ENCODE measurements at places on chromosomes 1 and 21.
A peak's percentile ranks its signal among the peaks of the same experiment; 100 is the strongest.

- no peak for DNase-seq
Measured at GRCh38 chr1:200483491-200484143, 73.8 kb upstream of the ZNF281 start.

DNA sequence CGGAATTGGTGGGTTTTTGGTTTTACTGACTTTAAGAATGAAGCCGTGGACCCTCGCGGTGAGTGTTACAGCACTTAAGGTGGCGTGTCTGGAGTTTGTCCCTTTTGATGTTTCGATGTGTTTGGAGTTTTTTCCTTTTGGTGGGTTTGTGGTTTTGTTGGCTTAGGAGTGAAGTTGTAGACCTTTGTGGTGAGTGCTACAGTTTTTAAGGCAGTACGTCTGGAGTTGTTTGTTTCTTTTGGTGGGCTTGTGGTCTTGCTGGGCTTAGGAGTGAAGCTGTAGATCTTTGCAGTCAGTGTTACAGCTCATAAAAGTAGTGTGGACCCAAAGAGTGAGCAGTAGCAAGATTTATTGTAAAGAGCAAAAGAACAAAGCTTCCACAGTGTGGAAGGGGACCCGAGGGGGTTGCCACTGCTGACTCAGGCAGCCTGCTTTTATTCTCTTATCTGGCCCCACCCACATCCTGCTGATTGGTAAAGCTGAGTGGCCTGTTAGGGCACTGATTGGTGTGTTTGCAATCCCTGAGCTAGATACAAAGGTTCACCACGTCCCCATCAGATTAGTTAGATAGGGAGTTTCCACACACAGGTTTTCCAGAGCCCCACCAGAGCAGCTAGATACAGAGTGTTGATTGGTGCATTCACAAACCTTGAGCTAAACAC, 20.9 kb downstream of the HENMT1 start:
- DNase-seq, result no peak

GRCh38 chr1:193602705-193603104, 416.3 kb upstream of the B3GALT2 start:
- DNase-seq, result no peak

- DNase-seq, result no peak
Measured at GRCh38 chr1:243482141-243483022, 226.5 kb downstream of the SDCCAG8 start.

DNA sequence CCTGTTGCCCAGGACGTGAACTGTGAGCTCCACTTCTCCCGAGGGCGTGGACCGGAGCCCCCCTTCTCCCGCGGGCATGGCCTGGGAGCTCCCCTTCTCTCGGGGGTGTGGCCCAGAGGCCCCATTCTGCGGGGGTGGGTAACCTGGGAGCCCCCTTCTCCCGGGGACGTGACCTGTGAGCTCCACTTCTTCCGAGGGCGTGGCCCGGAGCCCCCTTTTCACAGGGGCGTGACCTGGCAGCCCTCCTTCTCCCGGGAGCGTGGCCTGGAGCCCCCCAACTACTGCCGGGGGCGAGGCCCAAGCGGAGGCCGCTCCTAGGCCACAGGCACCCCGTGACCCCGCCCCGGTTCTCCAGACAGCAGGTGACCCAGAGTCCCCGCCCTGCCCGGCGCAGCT, 320 bp downstream of the C1orf174 start:
- no peak for DNase-seq

DNA sequence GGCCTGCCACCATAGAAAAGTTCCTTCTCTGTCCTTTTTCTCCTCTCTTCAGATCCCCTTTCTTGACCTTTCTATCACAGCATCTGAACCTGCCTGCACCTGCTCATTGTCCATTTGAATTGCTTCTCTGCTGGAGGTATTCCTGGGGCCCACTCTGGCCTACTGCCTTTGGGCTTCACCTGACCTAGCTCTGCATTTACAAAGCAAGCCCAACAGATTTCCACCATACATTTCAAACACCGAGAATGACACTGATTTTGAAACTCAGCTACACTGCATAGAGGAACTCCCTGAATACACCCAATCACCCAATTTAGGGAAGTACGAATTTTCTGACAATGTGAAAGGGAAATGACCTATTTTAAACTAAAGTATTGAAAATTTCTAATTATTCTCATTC, 284.5 kb upstream of the USP25 start:
- no peak for DNase-seq

- no peak for DNase-seq
Measured at GRCh38 chr1:86916752-86917151, 2.3 kb downstream of the HS2ST1 start.

GRCh38 chr1:169271098-169271497, 96.5 kb downstream of the NME7 start:
- DNase-seq, result no peak

DNA sequence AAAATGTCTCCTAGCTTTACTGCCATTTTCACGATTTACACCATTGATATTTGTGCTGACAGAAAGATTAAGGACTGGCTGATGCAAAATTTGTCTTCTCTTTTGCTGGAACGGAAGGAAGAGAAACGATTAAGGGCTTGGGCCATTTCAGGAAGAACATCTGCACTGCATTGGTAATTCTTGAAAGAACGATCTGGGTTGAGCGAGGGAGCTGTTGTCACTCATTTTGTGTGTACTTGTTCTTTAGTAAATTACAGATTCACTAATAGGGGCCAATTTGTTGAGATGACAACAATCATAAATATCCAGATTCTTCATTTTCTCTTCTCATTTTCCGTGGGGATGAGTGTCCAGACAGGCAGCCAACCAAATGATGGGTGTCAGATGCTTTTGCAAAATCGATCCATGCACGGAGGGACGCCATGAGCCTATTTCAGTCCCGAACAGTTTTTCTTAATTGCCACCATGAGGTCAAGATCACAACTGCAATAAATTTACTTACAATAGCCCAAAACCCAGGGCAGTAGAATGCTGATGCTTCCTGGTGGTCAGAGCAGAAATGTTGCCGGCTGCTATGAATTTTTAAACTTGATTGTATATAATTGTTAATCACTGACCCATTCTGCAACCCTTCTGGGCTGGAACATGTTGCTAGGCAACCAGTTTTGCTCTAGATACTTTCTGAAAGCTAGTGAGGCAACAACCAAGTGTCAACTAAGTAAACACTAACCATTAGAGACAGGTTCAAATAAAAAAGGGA, 132.4 kb upstream of the TIAM1 start:
- DNase-seq, result no peak

DNA sequence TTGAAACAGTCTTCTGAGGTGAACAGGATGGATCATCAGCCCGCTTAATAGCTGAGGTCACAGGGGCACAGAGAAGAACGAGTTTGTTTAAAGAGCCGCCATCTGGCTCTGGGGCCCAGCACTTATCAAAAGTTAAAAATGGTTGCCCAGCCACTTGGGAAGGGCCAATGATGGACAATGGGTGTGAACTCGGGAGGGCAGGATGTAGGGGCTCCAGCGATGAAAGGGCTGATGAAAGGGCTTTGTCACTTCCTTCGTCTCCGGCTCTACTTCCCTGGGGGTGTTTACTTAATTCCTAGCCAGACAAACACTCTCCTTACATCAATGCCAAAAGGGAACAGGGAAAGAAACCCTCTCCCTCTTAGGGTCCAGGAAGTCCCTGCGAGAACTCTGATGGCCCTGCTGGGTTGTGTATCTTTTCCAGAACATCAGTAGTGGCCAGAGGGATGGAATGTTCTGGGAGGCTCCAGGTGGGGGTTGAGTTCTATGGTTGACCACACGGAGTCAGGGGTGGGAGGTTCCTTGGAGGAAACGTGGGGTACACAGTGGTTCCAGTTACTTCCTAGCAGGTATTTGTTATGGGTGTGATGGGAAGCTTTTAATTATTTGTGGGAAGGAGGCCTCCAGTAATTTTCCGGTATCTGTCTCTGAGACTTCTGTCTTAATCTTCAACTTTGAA, 9.0 kb upstream of the ABCG1 start:
- DNase-seq, result no peak

- DNase-seq, result no peak
Measured at GRCh38 chr1:75115654-75116053, 18.5 kb upstream of the LHX8 start.

- DNase-seq, result peak; percentile 2
Measured at GRCh38 chr1:92291372-92291999, 7.3 kb downstream of the GLMN start.

GRCh38 chr1:208387908-208388811, 144.0 kb upstream of the PLXNA2 start:
- peak; percentile 93 for DNase-seq

DNA sequence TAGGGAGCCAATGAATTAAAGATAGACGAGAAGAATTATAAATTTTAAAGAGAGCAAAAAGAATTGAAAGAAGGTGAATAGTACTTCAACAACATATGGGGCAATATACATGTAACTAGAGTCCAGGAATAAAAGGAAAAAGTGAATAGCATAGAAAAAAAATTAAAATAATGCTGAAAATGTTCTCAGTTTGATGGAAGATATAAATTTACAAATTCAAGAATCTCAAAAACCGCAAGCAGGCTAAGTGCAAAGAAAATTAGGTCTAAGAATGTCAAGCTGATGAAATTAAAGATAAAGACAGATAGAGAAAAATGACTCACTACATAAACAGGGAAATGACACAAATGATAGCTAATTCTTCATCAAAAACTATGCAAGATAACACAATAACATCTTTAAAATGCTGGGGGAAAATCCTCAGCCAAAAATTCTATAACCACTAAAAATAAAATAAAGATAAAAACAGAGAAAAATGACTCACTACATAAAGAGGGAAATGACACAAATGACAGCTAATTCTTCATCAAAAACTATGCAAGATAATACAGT, 326.3 kb downstream of the TBX15 start:
- DNase-seq, result no peak

GRCh38 chr1:14926229-14926628, 227.3 kb upstream of the TMEM51 start:
- no peak for DNase-seq

GRCh38 chr1:72241397-72241796, 40.9 kb downstream of the NEGR1 start:
- DNase-seq, result no peak

GRCh38 chr1:81702903-81703302, 97.8 kb upstream of the ADGRL2 start:
- no peak for DNase-seq

DNA sequence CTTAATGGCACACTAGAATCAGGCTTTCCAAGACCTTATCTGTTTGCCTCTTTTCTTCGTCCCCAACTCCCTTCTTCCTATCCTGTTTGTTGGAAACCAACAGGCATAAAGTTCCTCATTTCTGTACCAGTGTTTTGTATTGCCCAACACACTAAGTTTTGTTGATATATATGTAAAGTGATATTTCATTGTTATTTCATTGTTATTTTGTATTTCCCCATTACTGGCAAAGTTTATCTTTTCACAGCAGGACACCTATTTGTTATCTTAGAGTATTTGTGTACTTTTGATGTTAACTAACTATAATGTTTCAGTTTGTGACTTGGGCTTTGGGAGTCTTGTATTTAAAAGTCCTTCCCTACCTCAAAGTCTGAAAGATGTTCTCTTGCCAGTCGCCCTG, 27.1 kb downstream of the FAM20B start:
- no peak for DNase-seq

DNA sequence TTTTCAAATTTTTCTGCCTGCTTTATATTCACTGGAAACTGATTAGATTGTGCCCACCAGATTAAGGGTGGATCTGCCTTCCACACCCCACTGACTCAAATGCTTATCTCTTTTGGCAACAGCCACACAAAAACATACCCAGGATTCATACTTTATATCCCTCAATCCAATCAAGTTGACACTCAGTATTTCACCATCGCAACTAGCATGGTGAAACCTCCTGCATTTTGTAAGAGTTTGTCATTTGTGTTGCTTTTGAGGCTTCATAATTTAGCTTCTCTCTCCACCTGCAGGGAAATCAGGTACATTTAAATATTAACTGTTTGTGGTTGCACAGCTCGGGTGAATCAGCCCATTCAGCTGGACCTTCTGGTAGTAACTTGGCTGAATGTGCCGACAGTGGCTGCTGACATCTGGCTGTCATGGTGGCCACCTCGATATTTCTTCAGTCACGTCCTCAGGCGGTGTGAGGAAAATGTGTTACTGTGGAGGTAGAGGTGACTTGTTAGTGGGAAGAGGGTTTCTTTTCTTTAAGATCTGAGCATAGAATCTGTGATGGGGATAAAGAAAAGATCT, 224.0 kb downstream of the PTBP2 start:
- DNase-seq, result no peak

- DNase-seq, result no peak
Measured at GRCh38 chr1:63289135-63289534, 33.2 kb upstream of the FOXD3 start.

DNA sequence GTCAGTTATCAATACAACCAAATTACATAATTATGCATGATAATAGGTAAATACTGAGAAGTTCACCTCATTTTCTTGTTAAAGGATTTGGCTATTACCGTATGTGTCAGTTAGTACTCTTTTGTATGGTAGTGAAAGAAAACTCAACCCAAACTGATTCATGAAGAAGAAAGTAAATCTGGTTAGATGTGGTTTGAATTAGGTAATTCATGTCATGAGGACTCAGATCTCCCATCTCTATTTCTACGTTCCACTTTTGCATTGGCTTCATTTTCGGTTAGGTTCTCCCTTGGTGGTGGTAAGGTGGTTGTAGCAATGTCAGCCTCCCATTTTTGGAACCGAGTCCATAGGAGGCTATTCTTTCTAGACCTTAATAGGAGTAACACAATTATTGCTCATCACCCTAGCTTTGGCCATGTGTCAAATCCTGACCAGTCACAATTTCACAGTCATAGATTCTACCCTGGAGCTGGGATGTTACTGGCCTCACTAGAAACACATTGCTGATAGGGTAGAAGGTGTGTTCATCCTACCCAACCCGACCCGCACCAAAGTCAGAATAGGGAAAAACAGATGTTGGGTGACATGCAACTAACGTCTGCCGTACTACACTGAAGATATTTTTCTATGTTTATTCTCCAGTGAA, 97.6 kb downstream of the OSBPL9 start:
- no peak for DNase-seq

DNA sequence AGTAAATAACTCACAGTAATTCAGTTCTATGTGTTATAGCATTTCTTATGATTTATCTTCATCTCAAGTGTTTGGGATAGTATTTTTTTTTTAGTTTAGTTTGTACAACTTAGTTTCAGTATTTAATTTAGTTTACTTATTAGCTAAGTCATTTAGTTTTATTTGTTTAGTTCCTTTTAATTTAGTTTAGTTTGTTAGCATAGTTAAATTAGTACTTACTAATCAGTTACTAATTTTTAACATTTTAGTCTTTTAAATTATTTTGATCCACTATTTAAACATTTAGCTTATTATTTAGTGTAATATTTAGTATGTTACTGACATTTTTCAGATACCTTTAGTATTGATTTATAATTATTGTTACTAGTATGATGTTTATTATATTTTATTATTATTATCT, 85.2 kb upstream of the SIPA1L2 start:
- DNase-seq, result no peak

Data from NCI-H2081 treated with DMSO at 0.1 percent for 48 hours (cell line).